ENCODE measurements at places on chromosomes 5 and 9.

- DNase-seq = no peak
Measured at GRCh38 chr5:120767178-120767820, 303.2 kb downstream of the PRR16 start.

GRCh38 chr9:115850548-115851304 is 302.9 kb upstream of the PAPPA start:
- DNase-seq = no peak

DNA sequence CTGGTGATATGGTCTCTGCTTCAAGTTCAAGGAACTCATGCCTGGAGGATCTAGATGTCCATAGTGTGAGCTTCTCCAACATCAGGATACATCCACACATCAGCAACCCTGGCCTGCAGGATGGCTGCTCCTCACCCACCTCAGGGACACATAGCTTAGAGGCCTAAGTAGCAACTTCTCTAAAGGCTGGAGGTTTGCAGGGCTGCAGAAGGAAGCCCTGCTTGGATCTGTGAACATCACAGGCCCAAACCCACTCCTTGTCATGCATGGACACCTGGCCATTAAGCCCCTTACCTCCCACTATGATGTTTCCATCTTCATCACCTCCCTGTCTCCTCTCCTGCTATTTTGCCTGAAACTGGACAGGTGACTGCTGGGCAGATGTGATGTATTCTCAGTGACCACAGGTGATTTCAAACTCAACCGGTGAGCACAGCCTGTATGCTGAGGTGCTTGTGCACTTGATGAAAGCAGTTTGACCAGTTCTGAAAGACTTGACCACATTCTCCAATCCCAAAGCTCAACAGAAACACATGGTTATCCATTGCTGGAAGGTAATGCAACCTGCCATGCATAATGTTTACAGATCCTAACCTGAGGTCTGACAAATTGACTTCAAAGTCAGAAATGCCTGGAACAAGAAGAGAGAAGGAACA is 205.2 kb downstream of the FSTL4 start:
- no peak for DNase-seq

GRCh38 chr9:104329245-104329644 is 174.8 kb upstream of the OR13F1 start:
- DNase-seq = no peak

GRCh38 chr9:135192686-135193085 is 105.2 kb downstream of the OLFM1 start:
- no peak for DNase-seq

DNA sequence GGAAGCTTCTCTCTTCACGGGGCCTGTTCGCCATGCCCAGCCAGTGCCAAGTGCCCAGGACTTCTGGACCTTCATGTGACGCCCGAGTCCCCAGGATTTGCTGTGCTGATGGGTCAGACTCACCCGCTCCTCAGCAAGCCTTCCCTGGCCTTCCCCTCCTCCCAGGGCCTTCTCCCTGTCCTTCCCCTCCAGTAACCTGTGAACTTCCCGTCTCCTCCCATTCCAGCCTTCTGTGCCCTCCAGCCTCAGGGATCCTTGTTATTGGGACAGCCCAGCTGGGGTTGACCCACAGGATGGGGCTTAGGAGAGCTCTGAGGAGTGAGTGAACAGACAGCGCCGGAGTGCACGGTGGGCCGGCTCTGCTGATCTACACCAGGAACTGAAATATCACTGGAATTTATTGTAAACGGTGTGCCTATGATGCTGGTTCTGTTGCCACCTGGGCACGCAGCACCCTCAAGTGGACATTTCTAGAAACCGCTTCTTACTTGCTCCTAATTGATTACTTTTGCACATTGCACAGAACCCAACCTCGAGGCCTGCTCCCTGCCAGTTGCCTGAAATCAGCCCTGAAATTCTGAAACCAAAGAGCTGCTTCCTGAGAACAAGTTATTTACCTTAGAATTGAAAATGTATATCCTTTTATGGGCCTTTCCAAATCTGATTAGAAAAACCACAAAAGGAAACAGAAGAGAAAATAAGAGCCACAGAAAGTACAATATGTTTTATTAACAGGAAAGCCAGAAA is 1.5 kb downstream of the SPAAR start:
- DNase-seq = peak; percentile 41

DNA sequence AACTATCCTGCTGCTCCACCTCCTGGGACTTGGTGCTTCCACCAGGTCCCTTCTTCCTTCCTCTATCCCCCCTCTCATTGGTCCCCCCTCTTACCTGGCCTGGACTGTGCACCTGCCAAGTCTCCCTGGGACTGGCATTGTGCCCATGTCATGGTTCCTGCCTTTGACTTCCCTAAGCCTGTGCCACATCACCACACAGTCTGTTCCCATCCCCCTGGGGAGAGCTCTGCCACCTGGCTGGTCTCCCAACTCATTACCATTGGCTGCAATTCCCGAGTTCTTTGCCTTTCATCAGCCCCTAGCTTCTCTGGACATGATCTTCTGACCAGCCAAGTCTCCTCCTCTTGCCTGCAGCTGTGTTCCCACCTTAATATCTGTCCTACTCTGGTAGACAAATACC is 180.3 kb downstream of the SREK1 start:
- DNase-seq = no peak

DNA sequence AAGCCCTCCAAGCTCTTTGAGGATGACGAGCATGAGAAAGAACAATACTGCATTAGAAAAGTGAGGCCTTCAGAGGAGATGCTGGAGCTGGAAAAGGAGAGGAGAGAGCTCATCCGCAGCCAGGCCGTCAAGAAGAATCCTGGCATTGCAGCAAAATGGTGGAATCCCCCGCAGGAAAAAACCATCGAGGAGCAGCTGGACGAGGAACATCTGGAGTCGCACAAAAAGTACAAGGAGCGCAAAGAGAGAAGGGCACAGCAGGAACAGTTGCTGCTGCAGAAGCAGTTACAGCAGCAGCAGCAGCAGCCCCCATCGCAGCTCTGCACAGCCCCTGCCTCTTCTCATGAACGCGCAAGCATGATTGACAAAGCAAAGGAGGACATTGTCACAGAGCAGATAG is 71.2 kb downstream of the C9orf152 start:
- no peak for DNase-seq

GRCh38 chr5:119290161-119290569 is 65.7 kb upstream of the TNFAIP8 start:
- no peak for DNase-seq

- DNase-seq = no peak
Measured at GRCh38 chr5:135330798-135331096, 68.3 kb downstream of the MACROH2A1 start.

DNA sequence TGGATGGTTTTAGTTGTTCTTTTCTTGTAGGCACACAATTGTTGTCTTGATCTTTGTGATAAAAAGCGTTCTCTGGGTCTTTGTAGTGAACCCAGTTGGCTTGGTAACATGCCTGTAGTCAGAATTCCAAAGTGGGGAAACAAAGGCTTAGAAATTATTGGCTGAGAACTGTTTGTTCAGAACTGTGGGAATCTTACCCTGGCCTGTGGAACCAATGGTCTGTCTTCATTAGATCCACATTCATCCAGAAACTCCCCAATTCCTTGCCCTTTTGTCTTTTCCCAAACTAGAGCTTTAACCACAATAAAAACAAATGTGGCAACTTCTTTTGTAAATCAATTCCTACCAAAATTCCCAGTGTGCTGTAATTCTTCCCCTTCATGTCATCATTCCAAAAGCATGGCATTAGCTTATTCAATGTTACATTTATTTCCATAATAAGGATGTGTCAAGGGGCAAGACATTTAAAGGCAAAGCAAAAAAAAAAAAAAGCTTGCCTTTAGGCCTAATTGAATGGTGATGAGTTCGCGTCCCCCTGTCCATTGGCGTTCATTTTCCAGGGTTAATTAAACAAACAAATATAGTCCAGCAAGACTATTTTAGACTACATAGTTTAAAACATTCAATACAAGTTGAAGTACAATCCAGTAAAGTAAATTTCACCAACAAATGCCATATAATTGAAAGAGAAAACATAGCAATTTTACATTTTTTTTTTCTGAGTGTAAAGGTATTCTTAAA is 249.8 kb upstream of the ZNF608 start:
- DNase-seq = no peak

DNA sequence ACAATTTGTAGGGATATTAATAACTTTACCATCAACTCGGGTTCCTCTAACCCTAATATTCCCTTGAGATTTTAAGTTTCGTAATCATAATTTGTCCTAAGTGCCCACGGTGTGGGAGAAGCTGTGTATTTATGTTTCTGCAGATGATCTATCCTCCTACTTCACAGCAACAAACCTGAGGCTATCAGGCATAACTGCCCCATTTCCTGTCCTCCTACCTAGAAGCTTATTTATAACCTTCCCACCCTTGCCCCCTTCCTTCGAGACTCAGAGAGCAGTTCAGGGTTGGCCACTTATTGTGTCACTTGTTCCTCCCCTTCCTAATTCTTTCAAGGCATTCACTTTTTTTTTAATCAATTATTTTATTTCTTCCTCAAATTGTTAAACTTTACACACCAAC is 29.6 kb upstream of the LCP2 start:
- DNase-seq = no peak

GRCh38 chr9:126752881-126753670 is 51.8 kb upstream of the ZBTB43 start:
- no peak for DNase-seq

DNA sequence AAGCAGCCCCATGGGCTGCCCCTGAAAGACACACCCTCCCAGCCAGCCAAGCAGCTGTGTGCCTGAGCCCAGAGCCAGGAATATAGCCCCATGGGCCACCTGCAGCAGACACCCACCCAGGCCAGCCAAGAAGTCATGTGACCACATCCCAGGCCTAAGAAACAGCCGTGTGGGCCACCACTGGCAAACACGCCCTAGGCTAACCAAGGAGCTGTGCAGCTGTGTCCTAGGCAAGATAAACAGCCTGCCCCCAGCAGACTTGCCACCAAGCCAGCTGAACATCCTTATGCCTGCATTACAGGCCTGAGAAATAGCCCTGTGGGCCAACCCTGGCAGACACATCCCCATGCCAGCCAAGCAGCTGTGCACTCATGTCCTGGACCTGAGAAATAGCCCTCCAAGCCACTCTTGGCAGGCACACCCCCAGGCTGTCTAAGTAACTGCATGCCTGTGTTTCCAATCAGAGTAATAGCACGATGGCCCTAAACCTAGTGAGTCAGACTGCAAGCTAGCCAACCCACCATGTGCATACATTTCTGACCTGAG is 143.0 kb downstream of the ADAMTS6 start:
- no peak for DNase-seq

- peak; percentile 88 for DNase-seq
Measured at GRCh38 chr9:95317119-95317892, at the start of gene FANCC. Gene FANCC (minus strand): TSS chr9:95317709. CDS start chr9:95249291, 68,418 bp downstream.

DNA sequence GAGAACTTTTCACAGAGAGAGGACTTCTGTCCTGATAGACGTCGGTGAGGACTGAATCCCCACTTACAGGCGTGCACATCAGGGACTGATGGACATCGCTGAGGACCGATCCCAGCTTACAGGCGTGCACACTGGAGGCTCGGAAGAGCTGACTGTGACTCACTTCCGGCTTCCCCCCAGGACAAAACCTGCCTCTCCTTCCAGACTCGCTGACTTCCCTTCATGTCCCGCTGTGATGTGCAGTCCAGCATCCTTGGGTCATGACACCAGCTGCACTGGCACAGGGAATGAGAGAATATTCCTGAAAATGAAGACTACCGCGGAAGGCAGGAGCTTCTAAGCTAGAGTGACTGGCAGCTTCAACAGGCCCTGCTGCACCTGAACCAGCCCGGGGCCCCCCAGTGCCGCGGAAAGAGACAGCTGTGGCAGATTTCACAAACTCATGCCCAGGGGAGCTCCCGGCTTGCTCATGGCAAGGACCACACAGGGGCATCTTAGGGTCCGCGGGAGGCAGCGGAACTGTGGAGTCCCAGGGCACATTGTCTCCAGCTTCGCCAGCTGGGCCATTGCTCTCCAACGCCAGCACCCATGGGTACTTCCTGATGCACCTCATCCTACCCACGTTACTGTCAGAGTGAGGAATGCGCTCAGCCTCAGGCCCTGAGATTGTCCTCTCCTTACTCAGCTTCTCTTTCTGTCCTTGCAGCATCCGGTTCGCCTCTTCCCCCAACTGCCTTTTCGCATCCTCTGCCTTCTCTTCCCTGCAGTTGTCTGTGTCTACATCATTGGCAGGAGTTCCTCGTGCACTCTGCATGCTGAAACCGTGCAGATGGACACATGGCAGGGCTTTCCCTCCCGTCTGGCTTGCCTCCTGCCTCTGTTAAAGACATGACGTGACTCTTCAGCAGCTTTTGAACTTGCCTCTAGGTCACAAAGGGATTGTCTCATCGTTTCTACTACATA is 29.5 kb downstream of the SURF6 start:
- DNase-seq = no peak

GRCh38 chr5:174419540-174420132 is 304.7 kb upstream of the MSX2 start:
- DNase-seq = peak; percentile 80

GRCh38 chr9:95499847-95500246 is 16.9 kb downstream of the PTCH1 start:
- DNase-seq = no peak

DNA sequence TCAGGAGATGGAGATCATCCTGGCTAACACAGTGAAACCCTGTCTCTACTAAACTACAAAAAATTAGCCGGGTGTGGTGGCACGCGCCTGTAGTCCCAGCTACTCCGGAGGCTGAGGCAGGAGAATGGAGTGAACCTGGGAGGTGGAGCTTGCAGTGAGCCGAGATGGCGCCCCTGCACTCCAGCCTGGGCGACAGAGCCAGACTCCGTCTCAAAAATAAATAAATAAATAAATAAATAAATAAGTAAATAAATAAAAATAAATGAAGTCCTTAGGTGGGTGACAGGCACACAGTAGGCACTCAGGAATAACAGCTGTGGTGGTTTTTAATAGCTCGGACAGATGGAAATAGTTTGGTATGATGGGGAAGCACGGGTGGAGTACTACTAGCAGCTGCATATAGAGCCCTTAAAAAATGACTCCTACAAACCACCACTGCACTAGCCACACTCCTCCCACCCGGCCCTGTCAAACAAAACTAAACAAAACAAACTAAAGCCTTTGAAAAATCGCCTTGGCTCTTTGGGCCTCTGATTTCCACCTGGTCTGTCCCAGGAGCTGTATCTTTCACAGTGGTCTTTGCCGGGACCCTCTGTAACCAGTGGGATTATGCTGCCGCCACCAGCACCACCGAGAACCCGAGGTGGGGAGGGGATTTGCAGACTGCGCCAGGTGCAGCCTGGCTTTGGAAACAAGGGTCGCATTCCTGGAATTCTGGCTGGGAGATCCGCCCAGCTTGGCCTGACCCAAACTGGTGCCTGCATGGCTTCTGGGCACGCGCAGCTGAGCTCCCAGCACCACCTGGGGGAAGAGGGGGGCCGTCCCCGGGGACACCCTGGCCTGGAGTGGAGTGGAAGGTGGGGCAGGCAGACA is 5.1 kb upstream of the WDR5 start:
- no peak for DNase-seq

DNA sequence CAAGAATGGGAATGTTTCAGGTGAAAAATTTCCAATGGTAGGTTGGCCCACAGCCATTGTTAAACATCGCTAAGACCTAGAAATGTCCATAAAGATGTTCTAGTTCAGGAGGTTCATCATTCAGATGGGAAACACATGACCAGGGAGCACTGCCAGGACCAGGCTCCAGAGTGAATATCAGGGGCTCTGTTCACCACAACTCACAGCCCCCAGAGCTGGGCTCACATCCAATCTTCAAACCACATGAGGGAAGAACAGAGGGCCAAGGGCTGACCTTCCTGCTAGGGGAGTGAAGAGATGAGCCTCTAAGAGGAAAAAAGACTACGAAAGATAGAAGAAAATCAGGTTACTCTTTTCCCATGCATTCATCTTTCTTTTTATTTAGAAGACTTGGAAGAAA is 205.8 kb downstream of the SEMA5A start:
- DNase-seq = no peak

- DNase-seq = no peak
Measured at GRCh38 chr5:43967165-43967564, 364.2 kb downstream of the NNT start.
